ENCODE measurements at places on chromosomes 11 and 22.

- DNase-seq: no peak
Measured at GRCh38 chr11:1150769-1151365, 6.9 kb upstream of the MUC5AC start.

DNA sequence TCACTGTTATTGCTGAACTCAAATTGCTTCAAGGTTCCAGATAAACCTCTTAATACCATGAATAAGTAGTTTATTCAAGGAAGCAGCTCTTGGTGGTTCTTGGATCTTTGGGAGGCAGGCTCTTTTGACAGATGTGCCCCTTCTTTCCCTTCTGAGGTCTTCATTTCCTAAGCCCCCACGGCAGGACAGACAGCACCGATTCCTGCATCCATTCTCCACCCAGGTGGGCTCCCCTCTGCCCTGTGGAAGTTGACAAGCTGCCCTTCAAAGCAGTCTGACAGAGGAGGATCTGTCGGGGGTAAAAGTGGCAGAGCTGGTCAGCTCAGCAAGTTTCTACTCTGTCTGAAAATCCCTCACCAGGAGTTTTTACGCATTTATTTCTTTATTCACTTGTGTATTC is 605.3 kb upstream of the B3GAT1 start:
- no peak for DNase-seq

GRCh38 chr11:99822846-99823565 is 802.3 kb downstream of the CNTN5 start:
- no peak for DNase-seq

DNA sequence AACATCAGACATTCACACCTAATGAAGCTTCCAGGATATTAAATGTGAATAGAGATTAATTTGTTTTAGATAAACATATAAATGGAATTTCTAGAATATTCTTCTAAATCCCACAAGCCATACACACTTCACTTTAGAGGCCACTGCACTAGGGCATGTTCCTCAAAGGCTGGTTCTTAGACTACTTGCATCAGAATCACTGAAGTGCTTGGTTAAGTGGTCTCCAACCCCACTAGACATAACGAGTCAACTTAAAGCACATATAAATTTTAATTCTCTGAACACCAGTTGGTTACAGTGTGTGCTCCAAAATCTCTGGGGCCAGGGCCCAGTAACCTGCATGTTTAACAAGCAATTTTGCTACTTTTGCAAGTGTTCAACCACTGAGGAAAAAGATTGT is 7.9 kb upstream of the ALKBH8 start:
- no peak for DNase-seq

DNA sequence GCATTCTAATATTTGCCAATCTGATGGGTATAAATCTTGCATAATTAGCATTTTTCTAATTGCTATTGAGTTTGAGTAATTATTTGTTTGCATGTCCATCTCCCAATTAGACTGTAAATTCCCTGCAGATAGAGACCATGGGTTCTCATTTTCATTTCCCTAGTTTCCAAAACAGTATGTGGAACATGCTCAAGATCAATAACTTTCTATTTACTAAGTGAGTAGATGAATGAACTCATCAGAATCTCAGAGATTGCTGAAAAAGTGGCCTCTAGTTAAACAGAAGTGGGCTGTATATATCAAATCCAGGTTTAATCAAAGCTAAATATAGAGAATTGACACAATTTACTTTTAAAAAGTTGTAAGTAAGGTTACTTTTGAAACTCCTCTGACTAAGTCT is 138.0 kb upstream of the PGR start:
- DNase-seq: no peak

DNA sequence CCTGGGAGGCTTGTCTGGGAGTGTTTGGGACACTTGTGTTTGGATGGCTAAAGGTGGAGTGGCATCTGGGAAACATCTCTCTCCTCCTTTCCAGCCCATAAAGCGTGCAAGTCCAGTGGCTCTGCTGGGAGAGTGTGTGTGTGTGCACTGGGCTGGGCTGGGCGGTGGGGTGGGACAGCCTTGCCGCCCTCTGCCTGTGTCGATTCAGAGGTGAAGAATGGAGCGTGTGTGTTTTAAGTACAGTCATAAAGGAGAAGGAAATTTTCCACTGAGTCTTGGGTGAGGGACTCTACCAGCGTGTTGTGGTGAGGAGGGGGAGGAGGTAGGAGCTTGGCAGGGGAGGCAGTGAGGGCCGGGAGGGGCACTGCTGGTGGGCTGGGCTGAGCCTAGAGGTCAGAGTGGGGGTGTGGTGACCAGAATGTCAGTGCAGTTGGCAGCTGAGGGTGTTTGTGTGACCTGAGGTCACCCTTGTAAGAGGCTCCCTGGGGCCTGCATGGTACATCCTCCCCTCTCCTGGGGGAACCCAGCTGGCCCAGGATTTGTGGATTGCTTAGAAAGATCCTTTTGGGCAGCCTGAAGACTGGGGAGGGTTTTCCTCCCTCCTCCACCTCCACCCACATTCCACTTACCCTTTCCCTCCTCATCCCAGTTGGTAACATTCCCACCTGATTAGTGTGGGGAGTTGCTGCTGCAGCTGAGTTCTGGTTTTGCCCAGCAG is 1.7 kb downstream of the TIMP3 start:
- DNase-seq: no peak

GRCh38 chr11:28366549-28367346 is 258.6 kb downstream of the METTL15 start:
- DNase-seq: no peak

- DNase-seq: no peak
Measured at GRCh38 chr11:44528103-44528502, 37.4 kb upstream of the CD82 start.
